ENCODE measurements at places on chromosomes 6 and 20.

DNA sequence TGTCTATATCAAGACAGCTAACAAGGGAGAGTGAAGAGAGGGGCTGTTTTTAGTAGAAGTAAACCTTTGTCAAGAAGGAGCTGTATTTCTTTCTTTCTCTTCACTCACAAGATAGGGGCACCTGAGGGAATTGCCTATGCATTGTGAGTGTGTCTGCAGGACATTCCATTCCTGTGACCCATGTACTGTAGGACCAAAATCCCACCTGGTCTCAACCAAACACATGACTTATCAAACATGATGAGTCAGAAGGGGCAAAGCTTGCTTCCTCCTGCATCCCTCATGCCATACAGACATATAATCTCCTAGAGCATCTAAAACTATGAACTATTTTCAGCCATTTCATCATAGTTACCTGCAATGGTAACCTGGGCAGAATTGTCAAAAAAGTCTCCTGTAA is 21.8 kb downstream of the PKHD1 start:
- no peak for DNase-seq

DNA sequence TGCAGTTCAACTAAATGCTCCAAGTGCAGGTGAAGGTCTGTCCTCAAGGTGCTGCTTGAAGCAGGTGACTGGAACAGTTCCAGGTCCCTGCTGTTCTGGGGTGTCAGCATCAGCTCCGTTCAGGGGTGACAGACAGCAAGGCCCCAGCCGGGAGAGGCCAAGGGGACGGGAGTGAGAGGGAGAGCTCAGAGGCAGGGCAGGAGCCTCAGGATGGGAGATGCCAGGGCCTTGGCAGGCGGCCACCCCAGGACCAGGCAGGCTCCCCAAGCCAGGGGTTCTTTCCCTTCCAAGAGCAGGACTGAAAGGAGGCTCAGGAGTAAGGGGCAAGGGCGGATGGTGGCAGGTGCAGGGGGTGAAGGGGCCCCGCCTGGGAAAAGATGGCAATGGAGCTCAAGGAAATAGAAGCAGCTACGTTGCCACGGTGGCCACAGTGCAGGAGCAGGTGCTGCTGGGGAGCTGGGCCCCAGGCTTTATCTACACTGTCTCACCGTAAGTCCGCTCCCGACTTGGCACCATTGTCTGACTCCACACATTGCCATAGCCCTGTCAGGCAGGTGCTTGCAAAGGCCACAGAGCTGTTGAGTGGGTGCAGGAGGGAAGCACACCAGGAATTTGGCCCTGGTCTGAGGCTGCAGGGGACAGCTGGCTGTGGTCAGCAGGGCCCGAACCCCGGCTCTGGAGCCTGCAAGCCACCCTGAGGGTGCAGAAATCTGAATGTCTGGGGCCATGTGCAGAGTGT is 43.1 kb downstream of the ERMARD start:
- no peak for DNase-seq

DNA sequence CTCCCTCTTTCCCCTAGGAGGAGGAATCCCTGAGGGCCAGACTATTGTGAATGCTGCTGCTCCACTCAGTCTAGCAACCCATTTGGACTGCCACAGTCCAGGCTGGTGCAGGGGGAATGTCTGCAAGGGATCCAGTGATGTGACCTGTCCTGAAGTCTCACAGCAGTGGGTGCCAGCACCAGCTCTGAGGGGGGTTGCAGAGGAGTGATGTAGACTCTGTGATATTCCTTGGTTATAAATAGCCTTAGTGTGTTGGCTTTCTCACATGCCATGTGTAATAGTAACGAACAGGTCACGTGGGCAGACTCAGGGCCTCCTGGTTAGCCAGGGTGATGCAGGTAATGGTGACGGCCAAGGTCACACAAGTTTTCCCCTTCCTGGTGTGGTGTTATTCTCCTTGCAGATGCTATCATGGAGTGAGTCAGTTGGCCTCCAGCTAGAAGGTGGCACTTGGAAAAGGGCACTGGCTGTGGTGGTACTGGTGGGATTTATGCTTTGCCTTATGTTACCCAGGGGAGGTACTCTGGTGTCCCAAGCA is 404.4 kb downstream of the UTRN start:
- DNase-seq, result no peak

GRCh38 chr20:44849703-44850102 is 35.8 kb upstream of the YWHAB start:
- DNase-seq, result no peak

GRCh38 chr6:53011979-53012378 is 16.9 kb upstream of the GSTA4 start:
- no peak for DNase-seq

GRCh38 chr20:14093652-14094051 is 98.3 kb downstream of the MACROD2 start:
- no peak for DNase-seq

DNA sequence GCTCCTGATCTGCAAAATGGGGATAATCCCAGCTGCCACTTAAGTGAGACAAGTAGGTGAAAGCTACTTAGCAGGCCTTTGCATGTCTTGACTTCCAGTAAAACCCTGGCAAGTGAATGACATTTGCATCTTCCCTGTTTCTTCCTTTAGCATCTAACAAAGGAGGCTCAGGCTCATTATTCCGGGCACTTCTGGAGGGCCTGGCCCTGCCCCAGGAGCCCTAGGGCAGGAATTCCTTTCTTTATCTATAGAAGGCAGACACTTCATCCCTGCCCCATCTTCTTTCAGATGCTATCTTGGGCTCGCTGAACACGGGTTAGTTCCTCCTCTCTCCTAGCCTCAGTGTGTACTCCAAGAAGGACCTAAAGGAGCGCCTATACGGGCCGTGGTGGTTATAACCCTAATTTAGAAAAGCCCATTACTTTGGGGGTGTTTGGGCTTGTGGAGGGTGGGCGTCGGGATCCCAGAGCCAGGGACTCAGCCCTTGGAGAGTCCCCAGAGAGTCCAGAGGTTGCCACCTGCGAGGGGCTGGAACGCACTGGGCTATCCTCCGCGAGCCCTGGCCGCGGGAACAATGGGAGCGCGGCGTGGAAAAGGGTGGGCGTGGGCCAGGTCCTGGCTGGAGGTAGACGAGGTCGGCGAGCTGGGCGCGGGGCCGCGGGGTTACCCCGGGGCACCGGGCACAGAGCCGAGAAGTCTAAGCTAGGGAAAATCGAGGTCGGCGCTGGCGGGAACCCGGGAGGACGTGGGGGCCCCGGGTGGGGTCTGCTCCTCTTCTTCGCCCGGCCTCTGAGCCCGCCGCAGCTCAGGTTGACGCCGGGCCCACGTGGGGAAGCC is 62.8 kb upstream of the EPB41L1 start:
- DNase-seq, result no peak

- no peak for DNase-seq
Observed at GRCh38 chr6:166655713-166656229, 28.7 kb upstream of the RPS6KA2 start.

DNA sequence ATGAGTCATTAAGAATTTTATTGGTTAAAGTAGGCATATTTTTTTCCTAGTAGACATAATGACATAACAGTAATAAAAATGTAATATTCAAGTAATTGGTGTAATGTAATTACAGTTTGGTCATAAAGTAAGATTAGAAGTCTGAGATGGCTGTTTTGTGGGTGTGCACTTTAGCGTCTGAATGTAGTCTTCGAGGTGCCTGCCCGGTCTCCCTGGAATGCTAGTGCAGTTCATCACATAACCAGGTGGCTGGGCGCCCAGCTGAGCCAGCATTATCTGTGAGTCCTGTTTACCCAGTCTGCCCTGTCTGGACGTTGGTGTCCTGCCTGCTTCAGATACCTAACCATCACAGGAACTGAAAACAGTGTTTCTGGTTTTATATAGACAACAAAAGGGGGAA is 419.1 kb downstream of the CDC5L start:
- DNase-seq, result no peak

DNA sequence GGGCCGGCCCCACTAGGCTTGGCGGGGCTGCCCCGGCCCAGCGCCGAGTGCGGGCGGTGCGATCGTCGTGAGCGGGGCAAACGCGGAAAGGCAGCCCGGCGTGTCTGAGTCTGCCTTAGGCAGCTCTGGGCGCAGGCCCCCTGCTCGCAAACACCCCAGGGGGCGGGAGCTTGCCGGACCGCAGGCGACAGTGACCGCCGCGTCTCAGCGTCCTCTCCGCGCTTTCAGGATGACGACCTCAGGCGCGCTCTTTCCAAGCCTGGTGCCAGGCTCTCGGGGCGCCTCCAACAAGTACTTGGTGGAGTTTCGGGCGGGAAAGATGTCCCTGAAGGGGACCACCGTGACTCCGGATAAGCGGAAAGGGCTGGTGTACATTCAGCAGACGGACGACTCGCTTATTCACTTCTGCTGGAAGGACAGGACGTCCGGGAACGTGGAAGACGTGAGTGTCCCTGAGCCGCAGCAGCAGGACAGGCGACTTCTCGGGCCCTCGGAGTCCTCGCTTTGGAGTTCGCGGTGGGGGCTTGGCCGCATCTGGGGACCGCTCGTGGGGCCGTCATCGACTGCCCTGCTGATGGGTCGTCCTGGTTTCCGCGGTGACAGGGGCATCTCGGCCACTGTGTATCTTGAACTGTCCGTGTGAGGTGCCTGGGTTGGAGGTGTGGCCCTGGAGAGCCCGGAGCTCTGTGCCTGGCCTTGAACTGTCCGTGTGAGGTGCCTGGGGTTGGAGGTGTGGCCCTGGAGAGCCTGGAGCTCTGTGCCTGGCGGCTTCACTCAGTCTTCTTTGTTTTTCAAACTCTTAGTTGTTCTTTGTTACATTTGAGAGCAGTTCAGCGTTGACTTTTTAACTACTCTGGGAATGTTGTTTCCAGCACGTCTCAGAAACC is 786 bp downstream of the ADRM1 start:
- DNase-seq, result no peak

GRCh38 chr6:4957521-4958231 is 46.2 kb downstream of the RPP40 start:
- DNase-seq, result no peak

DNA sequence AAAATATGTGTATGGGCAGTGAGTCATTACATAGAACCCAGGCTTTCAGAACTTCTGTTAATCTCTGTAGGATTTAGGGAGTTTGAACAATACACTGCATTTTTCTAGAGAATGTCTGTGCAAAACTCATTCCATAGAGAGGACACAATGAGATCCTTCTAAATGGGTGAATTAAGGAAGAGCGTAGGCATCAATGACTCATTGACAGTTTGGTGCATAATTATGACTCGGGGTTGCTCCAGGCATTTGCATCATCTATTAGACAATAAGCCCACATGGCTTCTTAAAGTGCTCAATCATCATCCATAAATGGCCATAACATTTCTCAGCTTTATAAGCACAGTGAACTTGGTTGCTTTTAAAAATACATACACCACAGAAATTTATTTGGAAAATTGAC is 625.5 kb downstream of the CDH26 start:
- no peak for DNase-seq

DNA sequence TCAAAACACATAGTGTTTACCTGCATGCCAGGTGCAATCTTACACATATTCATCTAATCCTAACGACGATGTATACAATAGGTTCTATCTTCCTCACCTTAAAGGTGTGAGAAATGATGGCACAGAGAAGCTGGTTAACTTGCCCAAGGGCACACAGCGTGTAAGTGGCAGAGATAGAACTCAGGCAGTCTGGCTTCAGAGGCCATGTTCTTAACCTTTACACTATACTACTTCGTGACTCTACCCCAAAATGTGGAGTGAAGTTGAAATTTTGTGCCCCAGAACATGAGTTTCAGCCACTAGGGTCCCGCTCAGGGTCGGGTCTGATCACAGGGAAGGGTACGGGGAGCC is 584 bp downstream of the VPS52 start:
- DNase-seq, result no peak

- no peak for DNase-seq
Observed at GRCh38 chr6:21045135-21045700, 511.0 kb downstream of the CDKAL1 start.

GRCh38 chr6:10403385-10404106 is 11.3 kb downstream of the TFAP2A start:
- DNase-seq, result peak; percentile 61

Data from non-pigmented ciliary epithelial cell (primary cell).